ENCODE measurements at places on chromosomes 7 and 10.

DNA sequence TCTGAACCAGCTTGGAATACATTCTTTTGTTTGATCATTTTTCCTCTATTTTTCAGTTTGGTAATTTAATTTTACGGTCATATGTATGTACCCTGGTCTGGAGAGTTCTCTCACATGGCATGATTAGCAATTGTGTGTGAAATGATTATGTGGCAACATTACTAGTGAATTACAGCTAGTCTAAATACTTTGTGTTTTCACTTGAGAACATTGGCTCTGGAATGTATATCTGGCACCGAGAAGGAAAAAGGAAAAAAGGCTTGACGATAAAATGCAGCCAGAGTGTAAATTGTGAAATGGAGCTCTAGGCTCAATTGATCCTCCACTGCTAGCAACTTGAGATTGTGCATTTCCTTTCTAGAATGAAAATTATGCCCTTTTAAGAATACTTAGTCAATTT lies 397.2 kb downstream of the EXOC4 start:
- no peak for DNase-seq

- DNase-seq = no peak
These were observed 70.5 kb upstream of the FOXP2 start for GRCh38 chr7:114343949-114344708.

GRCh38 chr10:103583871-103584215 lies 90.3 kb downstream of the NEURL1 start:
- no peak for DNase-seq

GRCh38 chr7:130954918-130955564 lies 221.0 kb upstream of the KLF14 start:
- DNase-seq = no peak

GRCh38 chr7:44434201-44434600 lies 56.3 kb downstream of the NUDCD3 start:
- DNase-seq = peak; percentile 34

Measured in cerebellar cortex (tissue), 1 donor.